ENCODE measurements at places on chromosomes 4 and X.

- no peak for DNase-seq
Observed at GRCh38 chrX:118536204-118536603, 40.6 kb downstream of the DOCK11 start.

DNA sequence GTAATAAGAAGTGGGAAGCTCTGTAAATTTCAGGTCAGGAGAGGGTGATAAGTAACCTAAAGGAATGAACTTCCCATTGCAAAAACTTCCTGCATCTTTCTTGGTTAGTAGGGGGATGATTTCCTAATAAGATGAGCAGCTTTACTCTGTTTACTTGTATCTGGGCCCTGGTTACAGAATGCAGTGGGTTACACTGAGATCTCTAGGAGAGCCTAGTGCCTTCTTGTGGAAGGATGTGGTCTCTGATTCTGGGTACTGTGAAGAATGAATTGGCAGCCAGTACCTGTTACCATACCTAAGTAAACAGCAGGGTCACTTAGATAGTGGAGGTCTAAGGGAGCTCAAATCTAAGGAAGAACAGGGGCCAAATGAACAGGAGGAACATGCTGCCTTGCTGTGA is 320.6 kb downstream of the ARHGAP10 start:
- no peak for DNase-seq

GRCh38 chrX:120759685-120760084 is 116.0 kb downstream of the CT47B1 start:
- DNase-seq = no peak

DNA sequence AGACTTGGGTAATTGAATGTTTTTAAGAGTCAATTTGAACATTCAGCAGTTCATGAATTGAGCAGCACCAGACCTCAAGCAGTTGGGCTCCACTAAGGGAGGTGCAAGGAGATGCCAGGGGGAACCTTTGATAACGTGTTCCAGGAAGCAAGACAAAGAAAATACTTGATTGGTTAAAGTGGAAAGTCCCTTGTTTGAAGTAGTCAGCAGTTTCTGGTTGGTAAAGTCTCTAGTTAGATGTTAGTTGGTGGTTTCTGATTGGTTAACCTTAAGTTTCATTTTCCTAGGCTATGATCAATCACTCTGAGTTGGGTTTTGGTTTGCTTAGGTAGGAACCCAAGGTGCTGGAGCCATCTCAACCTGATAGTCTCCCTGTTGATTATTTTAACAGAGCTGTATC is 4.0 kb downstream of the HERC6 start:
- DNase-seq = no peak

- DNase-seq = no peak
Observed at GRCh38 chrX:153610836-153611213, 11.9 kb upstream of the CCNQ start.

- DNase-seq = no peak
Observed at GRCh38 chr4:13777341-13777740, 149.8 kb upstream of the BOD1L1 start.
